HT-29 (cell line): ENCODE measurements at places on chromosomes 12 and 14. TPM values are rescaled to one million over a fixed set of nuclear protein-coding genes. Genes with fewer than 3 reads are reported as not detected.

DNA sequence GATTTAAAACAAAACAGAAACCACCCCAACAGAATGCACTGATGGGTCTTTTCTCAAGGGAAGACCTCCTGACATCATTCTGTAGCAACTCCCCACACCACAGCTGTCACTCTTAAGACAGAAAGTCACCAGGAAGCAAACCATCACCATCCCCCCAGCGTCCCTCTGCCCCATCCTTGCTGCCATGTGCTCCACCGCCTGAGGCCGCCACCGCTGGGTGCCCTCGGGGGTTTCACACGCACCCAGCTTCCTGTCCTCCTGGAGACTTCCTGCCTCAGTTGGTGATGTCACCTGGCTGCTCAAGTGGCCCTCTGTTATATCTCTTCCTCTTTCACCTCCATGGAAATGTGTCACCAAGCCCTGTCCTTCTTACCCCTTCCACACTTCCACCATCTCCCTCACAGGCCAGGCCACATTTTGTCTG lies 71.4 kb upstream of the GPR68 start:
- no peak for DNase-seq

DNA sequence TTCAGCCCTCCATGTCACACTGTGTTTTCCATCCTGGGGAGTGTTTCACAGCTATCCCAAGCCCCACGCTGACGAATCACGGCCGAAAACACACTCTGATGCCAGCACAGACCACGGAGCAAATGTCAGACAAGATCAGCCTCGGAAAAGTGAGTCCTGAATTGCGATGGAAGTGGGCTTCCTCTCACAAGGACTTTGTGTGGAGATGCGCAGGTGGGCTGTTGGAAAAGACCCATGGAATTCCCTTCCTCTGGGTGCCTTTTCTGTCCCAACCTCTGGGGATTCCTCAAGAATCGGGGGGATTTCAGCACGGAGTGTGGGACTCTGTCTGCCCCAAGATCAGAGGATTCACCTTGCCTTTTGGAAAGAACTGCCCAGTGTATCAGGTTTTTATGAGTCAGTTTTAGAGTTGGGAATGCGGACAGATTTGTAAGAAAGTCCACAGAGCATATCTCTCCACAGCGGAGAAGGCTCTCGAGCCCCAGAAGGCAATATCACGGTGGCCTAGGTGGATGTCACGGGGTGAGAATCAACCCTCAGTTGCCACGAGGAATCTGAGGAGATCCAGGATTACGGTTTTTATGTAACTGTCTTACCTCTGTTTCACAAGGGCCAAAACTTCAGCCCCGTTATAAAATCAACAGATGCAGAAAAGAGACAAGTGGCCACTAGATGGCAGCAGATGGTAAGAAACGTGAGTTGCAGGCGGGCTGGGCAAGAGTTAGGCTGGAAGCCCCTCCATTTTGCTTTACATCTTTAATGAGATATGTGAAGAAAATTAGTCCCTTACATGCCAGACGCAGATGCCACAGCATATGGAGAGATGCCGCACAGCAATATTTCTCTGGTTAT lies 201.9 kb downstream of the DAD1 start:
- DNase-seq, result peak; percentile 67

- DNase-seq, result no peak
Observed at GRCh38 chr12:15350643-15351042, 28.3 kb downstream of the PTPRO start.

Gene GRIN2B
- 0.08 and 0.29 TPM in 2 replicates for total RNA-seq

Gene HECTD1
- total RNA-seq, result 73.1 and 75.3 TPM in 2 replicates

- no peak for DNase-seq
Observed at GRCh38 chr12:105279460-105280056, 43.6 kb upstream of the APPL2 start.

Gene GSC
- not detected in 2 replicates for total RNA-seq

DNA sequence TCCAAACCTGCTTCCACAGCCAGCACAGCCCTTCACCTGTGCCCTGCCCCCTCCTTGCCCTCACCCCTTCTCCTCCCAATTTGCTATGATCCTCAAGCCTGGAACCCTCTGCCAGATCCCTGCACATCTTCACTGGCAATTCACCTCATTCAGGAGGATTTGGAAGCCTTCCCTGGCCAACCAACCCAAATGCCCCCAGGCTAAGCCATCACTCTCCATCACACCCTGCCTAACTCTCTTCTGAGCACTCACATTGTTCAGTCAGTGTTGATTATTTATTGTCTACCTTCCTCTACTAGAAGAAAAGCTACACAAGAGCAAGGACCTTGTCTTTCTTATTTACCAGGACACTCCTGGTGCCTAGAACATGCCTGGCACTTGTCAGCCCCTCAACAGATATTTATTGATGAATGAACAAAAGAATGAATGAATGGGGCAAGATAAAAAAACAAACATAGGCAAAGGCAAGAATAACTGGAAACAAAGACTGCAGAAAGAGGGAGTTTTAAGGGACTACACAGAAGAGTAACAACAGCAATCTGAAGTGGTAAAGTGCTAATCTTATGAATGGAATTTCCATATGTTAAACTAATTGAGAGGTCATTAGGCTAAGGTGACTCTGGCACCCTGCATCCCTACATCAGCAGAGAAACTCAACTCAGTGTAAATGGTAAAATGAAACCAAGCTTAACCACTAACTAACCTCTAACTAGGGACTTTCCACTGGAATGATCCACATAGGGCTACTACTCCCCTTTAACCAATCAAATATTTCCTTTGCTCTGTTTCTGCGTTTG lies 33.4 kb downstream of the TMTC1 start:
- DNase-seq, result no peak

DNA sequence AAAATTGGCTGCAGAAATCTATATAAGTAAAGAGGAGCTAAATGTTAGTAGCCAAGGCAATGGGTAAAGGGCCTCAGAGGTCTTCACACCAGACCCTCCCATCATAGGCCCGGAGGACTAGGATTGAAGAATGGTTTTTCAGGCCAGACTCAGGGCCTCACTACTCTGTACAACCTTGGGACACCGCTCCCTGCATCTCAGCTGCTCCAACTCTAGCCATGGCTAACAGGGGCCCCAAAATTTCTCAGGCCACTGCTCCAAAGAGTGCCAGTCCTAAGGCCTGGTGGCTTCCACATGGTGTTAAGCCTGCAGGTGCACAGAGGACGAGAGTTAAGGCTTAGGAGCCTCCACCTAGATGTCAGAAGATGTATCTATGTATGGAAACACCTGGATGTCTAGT lies 155.5 kb upstream of the MGAT4C start:
- DNase-seq, result no peak

DNA sequence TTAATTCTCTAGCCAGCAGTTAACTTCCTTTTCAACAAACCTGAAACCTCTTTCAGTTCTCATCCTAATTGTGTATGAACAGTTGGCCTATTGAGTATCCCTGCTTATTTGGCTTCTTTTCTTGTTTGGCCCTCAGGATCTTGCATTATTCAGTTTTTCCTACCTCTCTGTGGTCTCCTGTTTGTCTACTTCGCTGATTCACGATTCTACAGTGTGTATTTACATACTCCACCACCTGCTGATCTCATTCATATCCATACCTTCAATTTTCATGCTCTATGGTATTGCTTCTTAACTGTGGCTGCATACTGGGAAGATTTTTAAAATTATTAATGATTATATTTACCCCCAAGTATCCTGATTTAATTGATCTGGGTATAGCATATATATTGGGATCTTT lies 56.4 kb downstream of the RASSF9 start:
- no peak for DNase-seq

Gene RIPK3
- total RNA-seq, result 20.7 and 24.9 TPM in 2 replicates

Gene PTPRO
- 12.3 and 14.3 TPM in 2 replicates for total RNA-seq

Gene PLCZ1
- not detected in 2 replicates for total RNA-seq

- DNase-seq, result peak; percentile 29
Observed at GRCh38 chr14:50619569-50620141, 48.5 kb downstream of the SAV1 start.

Gene KRT72
- not detected in 2 replicates for total RNA-seq

DNA sequence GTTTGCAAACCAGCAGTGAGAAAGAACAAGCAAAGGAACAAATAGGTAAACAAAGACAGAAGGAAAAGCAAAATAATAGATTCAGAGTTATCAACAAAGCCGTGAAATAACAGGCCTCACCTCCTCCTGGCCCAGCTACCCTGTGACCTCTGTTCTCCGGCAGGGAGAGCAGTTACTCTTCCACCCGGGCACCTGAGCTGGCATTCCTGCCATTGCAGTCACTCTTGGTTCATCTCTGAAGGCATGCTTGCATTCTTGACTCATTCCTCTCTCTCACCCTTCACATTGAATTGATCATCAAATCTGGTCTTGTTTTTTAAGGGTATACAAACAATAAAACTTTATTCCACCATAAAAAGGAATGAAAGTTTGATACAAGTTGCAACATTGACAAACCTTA lies 95.1 kb downstream of the TTC8 start:
- peak; percentile 3 for DNase-seq

Gene RAPGEF3
- 38.2 and 44.1 TPM in 2 replicates for total RNA-seq

DNA sequence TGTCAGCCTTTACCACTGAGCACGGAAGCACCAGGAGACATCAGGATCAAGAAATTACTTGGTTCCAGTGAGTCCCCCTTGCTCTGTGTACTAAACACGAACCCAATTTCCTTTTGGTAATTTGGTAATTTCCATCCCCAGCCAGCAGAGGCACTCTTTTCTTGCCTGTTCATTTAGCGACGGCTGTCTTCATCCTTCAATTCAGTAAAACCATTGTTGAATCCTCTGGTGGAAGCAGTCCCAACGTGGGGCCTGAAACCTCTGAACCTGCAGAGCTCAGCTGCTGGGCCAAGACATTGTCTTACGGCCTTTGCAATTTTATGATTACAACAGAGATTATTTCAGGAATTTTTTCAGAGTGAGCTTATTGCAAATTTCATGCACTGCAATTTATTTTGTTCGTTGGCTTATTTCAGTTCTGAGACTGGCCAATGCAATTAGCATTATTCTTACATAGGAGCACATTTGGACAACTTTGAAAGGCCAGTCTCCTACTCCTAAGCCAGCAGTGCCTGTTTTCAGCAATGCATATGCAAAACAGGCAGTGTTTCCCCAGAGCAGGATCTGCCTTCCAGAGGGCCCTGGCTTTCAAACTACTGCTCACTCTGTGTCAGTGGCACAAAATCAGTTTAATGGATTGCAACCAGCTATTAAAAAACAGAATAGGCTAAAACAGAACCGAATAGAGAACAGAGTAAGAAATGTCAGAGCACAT lies 372.9 kb upstream of the TMEM132C start:
- DNase-seq, result peak; percentile 35

Gene CCDC184
- not detected in 2 replicates for total RNA-seq

DNA sequence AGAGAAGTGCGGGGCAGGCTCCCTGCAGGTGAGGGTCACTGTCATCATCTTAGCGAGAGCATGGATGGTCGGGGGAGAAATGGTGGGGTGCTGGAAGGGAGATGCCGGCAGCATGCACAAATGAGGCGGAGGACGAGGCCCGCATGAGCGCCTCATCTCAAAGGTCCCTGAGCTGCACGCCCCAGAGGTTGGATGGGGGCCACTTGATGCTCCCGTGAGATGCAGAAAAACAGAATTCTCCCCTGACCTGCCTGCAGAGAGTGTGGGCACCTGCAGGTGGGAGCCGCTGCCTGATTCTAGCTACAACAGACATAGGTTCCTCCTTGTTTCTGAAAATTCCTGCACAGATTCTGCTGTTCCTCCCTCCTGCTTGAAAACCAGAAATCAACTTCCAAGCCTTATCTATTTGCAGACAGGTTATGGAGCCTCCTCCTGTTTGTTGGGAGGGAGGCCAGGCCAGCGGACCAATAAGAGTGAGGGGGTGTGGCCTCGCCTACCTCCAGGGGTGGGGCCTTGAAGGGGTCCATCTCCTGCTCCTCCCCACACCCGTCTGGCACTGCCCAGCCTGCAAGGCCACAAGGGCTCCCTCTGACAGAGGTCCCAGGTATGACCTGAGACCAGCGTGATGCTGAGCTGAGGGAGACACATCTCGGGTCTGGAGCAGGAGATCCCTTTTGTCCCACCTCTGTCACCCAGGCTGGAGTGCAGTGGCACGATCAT lies 67.2 kb downstream of the KDM2B start:
- peak; percentile 66 for DNase-seq

Gene TAOK3
- total RNA-seq, result 3.1 and 5.5 TPM in 2 replicates
